ENCODE measurements at places on chromosomes 13 and 19. TPM values are rescaled to one million over a fixed set of nuclear protein-coding genes. Genes with fewer than 3 reads are reported as not detected.

DACT3 gene
- total RNA-seq, result 6.1 TPM

SOHLH2 gene
- total RNA-seq, result not detected

OR7A5 gene
- total RNA-seq, result not detected

CCDC8 gene
- total RNA-seq, result not detected

SKA3 gene
- 39.5 TPM for total RNA-seq

PRR22 gene
- total RNA-seq, result 4.4 TPM

TMEM59L gene
- not detected for total RNA-seq

FARP1 gene
- total RNA-seq, result 0.27 TPM

VAV1 gene
- total RNA-seq, result 61.7 TPM

LSR gene
- 20.6 TPM for total RNA-seq

- DNase-seq, result peak; percentile 81
These were observed 7.2 kb downstream of the WDR18 start for GRCh38 chr19:991174-991931.

- no peak for DNase-seq
These were observed 79.2 kb downstream of the UBL3 start for GRCh38 chr13:29771247-29771646.

DNA sequence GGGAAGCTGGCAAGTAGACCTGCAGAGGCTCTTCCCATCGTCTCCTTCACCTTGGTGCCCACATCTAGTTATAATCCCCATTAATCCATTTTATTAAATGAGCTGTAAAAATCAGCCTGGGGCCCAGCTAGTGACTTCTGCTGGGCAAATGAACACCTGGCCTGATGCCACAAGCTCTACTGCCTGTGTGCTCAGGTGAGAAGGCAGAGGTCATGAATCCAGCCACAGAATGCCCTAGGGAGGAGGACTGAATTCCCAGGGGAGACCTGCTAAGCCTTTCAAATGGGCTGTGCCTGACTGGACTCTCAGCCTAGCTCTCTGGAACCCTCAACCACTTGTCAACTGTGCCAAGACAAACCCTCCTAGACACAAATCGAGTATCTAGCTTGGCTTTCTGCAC, 74.0 kb downstream of the PDS5B start:
- no peak for DNase-seq

DNA sequence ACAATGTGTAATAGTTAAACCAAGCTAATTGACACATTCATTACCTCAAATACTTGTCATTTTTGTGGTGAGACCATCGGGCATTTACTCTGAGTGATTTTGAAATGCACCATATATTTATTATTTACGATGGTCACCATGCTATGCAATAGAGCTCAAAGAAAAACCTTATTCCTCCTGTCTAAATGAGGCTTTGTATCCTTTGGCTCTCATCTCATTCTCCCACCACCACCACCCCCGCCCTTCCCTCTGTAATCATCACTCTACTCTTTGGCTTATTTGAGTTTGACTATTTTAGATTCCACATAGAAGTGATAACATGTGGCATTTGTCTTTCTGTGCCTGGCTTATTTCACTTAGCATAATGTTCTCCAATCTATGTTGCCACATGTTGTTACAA, 124.9 kb downstream of the CYSLTR2 start:
- no peak for DNase-seq

DNA sequence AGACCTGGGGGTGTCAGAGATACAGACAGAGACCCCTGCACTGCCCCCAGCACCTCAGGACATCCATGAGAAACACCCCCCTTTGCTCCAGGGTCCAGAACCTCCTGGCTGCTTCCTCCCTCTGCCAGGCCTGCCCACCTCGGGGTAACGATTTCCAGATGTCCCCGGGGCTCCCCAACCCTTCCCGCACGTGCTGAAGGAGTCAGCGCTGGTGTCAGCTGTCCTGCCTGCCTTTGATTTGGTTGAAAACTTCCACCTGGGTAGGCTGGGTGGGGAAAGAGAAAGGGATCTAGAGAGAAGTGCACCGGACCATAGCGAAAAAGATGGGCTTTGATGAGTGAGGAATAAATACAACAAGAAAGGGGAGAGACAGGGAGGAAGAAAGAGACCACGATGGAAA, 1.5 kb upstream of the CGB7 start:
- DNase-seq, result no peak

DNA sequence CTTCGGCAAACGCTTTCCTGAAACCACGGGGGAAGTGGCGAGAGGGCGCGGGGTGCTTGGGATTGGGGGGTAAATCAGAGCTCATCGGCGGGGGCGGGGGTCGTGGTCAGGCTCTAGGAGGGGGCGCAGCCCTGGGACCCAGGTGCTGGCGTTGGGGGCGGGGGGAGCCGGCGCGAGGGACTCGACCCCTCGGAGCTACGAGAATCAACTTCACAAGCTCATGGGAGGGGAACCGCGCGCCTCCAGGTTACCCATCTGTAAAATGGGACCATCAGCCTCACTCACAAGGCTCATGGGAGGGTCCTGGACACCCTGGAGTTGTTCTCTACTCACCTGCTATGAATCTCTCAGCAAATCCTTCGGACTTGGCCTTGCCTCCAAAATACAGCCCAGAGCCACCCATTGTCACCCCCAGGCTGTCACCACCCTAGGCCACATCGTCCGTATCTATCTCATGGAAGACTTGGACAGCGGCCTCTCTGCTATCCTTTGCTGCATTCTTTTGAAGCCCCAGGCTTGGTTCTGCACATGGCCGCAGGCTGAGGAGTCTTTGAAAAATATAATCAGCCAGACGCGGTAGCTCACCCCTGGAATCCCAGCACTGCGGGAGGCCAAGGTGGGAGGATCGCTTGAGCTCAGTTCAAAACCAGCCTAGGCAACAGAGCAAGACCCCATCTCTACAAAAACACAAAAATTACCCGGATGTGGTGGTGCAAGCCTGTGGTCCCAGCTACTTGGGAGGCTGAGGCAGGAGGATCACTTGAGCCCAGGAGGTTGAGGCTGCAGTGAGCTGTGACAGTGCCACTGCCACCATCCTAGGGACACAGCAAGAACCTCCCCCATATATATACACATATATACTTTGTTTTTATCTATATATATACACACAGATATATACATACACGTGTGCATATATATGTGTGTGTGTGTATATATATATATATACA, 939 bp upstream of the RANBP3 start:
- DNase-seq, result peak; percentile 38

- DNase-seq, result no peak
These were observed 118.3 kb downstream of the USP12 start for GRCh38 chr13:27053210-27053884.

DNA sequence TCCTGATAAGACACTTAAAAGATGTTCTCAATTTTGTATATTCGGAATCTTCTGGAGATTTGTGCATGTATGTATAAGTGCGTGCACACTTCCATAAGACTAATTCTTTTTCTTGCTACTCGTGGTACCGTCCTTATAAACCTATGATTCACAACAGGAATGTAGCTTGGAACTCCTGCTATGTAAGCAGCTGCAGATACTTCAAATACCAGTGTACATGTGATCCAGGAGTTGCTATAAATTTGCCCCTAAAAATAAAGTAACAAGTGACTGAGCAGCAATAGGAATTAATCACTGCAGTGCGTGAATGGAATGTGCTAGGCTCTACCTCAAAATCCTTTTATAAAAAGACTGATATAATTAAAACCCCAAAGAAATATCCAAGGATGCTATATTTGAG, 214.9 kb downstream of the KLF5 start:
- DNase-seq, result no peak

DNA sequence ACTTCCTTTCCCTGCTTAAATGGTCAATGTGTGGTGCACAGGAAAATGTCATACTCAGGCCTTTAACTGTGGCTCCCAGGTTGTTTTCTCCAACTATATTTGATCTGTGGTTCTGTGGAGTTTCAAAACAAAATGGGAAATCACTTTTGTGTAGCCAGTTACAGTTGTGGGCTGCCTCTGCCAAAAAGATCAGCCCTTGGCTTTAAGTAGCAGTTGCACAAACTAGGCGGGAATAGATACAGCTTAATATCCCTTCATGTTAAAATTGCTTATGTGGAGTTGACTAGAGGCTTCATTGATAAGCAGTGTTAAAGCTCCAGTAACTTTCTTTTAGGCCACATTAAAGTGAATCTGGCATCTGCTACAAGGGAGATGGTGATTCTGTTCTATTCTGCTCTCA, 284.8 kb downstream of the SHISA2 start:
- no peak for DNase-seq

DNA sequence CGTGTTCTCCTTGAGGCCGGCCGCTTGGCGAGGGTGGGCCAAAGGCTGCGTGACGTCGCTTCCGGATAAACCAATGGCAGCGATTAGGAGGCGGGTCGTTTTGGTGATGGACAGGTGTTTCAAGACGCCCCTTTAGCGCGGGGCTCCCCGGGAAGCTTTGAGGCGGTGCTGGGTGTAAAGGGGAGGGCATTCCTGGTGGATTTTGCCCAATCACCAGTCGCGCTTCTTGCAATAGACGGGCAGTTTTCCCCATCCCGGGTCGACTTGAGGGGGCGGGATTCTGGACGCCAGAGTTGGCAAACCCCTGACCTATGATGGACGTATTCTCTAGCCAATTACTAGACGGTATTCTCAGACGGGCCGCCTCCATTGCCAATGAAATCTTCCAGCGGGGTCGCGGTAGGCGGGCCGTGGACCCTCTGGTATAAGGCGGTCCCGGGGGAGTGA, 264 bp upstream of the PRMT1 start:
- peak; percentile 100 for DNase-seq

DNA sequence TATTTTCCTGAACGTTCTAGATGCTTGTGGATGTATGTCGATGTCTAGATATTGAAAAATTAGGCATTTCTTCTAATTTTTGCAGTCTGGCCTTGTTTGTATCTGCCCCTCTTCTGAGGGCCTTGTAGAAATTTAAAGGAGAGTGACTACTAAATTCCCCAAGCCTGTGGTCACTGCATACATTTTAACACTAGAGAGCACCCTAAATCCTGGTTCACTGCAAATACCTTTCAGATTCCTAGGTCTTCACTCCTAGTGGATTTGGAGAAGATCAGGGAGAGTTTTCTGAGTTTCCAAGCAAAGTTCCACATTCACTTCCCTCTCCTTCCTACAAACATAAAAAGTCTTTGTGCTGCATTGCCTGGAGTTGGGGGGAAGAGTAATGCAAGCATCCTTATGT, 1272.5 kb downstream of the OLFM4 start:
- no peak for DNase-seq

- DNase-seq, result no peak
These were observed 337.6 kb upstream of the ARGLU1 start for GRCh38 chr13:106905380-106906162.

DNA sequence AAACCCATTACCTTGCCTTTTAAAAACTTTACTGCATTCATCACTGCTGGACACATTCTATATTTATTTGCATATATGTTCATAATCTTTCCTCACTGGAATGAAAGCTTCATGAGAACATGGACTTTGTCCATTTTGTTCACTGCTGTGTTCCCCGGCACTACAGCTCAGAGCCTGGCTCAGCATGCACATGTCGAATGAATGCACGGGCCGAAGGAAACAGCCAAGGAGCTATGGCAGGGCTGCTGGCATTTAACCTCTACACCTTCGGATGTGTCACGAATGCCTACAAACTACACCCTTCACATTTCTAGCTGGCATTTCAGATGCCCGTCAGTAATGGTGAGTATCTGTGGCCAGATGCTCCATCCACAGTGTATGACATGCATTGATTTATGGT, 7.6 kb downstream of the MTIF3 start:
- no peak for DNase-seq

DNA sequence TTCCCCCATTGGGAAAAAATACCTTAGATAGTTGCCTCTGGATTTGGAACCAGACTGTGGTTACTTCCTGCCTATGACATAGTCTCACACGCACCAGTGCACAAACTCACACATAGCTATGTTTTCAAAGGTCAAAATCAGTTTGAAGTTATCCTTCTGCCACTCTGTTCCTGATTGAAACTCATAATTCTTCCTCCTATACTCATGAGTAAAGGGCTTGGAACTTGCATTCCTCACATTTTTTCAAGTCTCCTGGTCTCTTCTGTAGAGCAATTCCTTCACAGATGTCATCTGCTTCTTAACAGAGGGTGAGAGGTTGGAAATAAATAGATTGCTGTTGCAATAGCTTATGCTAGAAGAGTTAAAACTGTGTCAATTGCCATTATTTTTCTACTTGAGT, 18.6 kb upstream of the POSTN start:
- no peak for DNase-seq

DNA sequence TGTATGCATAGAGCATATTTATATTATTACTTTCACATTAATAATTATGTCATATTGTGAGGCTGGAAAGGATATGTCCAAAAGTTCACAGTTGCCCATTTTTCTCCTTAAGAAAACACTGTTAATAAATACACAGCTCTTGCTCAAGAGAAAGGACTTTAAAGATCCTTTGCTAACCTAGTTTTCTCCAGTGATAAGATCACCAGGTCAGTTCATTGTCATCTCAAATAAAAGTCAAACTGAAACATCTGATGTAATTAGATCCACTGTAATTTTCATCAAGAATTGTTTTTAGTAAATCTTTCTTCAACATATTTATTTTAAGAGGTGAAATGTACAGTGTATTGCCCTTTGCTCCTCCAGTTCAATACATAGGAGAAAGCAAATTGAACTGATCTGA, 82.8 kb upstream of the KLHL1 start:
- no peak for DNase-seq

GRCh38 chr13:113420232-113420631, 33.1 kb downstream of the ADPRHL1 start:
- no peak for DNase-seq

GRCh38 chr19:44891016-44891882, at the start of gene TOMM40:
TSS of gene TOMM40 (plus strand) at chr19:44891254. CDS start at chr19:44891416, 162 bp downstream.
- DNase-seq, result peak; percentile 33

Data from activated CD8-positive, alpha-beta T cell treated with anti-CD3 and anti-CD28 coated beads for 36 hours (primary cell).